Activated CD4-positive, alpha-beta T cell treated with anti-CD3 and anti-CD28 coated beads, Interleukin-2, amount 50 U/mL, for 1 hour (primary cell): ENCODE measurements at places on chromosomes 1 and 21.

- no peak for DNase-seq
Measured at GRCh38 chr1:232529747-232530146, 100.2 kb downstream of the SIPA1L2 start.

- DNase-seq: no peak
Measured at GRCh38 chr1:228376651-228377631, 29.7 kb downstream of the TRIM11 start.

DNA sequence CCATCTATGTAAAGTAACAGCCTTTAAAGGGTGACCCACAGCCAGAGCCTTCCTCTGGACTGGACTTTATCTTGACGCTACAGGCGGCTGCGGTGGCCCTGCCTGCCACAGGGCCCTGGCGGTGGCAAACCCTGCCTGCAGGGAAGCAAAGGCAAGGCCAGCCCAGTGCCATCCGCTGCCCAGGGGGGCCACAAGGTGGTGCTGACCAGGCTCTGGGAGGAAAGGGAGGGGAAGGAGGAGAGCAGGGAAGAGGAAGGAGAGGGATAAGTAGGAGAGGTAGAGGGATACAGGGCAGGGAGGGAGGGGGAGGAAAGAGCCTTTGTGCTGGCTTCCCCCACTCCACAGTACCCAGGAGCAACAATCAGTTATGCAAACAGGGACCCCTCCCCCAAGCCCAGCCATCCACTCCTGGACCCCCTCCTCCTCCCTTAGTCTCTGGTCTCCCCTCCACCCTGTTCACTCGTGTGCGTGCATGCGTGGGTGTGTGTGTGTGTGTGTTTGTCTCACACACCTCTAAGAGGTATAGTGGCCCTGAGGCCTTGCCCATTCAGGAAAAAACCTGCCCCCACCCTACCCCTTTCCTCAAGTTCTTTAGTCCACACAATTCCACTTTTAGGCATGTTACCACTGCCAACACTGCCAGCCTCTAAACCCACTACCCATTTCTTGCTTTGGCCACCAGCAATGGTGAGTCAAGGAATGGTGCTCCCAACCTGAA is 30.3 kb downstream of the SSBP3 start:
- no peak for DNase-seq

GRCh38 chr1:25347556-25347955 is 9.4 kb downstream of the TMEM50A start:
- DNase-seq: no peak

DNA sequence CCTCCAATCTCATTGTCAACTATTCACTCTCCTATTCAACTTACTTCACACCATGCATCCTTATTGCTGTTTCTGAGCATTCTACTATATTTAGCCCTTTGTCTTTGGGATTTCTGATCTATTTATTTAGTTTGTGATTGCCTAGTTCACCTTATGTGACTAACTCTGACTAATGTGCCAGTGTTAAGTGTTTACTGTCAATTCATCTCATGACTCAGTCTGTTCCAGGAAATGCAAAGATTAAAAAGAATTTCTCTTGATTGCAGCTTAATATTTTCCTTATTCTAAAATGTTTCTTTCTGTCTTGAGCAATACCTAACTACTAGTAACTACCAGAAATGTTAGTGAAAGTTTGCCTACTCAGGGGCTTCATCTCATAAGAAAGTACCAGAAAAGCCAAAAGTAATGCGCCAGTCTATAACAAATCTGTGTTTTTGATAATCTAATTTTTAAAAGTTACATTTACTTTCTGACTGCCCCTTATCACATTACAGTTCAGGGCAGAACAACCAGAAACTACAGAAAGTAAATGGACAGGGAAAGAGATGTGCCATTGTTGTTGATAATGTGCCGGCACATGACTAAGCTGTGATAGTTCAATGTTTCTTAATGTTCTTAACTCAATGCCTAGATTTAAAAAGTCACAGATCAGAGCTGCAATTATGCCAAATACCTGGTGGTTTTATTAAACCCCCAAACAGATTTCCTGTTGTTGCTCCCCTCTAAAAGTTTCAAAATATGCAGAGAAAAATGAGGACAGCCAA is 556.5 kb downstream of the PTBP2 start:
- DNase-seq: no peak

DNA sequence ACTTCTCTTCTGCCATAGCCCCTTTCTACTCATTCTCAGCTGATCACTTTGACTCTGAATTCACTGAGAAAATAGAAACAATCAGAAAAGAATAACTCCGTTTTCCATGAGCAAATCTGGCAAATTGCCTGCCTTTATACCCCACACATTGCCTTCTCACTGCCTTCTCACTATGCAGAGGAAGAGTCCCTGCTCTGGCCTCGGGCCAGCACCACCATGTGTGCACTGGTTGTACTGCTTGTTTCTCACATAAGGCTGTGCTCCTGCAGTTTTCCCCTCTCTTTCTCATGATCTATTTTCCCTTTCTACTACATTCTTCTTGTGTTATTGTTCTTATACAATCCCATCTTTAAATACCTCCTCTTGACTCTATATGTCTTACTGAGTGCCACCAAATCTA is 2.3 kb upstream of the HMGCS2 start:
- DNase-seq: no peak

DNA sequence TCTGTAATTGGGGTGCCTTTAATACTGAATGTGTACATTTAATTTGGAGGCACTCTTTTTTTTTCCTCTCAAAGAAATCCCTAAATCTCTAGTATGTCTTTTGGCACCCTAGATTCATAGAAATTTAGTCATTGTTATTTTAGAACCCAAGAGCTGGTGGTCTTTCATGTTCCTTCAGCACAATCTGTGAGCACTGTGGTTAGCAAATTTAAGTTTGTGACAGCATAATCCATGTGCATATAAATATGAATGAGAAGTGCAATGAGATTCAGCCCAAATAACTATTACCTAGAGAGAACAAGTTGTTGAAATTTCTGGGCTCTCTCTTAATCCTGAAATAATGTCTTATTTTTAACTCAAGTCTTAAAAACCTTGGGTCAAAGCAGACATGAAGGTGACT is 4.5 kb downstream of the PPP1R8 start:
- DNase-seq: no peak

GRCh38 chr1:2174348-2175054 is 20.1 kb downstream of the FAAP20 start:
- peak; percentile 29 for DNase-seq

DNA sequence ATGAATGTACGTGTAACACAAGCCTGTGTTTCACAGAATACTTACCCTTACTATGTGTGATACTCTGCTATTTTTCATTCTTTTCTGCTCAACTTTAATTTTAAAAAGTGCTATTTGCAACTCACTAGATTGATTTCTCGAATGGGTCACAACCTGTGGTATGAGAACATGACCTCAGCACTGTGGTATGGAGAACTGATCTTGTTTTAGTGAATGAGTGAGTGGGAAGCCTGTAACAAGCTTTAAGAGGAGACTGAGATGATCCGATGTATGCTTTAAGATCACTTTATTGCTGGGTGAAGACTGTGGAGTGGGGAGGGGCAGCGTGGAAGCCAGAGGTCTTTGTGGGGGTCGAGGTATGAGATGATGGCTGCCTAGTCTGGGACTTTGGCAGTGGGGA is 21.6 kb downstream of the MECR start:
- no peak for DNase-seq

DNA sequence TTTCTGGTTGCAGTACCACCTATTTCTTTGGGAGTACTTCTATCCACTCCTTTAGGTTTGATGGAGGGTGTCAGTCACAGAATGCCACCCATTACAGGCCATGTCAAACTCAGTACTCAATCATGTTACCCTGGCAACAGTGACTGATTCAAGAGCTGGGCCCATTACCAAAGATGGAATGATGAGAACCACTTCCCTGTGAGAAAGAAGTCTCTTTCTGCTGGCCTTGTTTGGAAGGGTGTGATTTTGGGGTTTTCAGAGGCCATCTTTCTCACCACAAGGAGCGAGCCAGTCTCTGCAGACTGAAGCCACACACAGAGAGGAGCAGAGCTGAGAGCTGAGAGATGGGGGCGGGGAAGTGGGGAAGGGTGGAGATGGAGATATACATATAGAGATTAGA is 13.9 kb upstream of the STUM start:
- no peak for DNase-seq

- no peak for DNase-seq
Measured at GRCh38 chr1:26045722-26046245, at the start of gene SLC30A2. Gene SLC30A2 (minus strand): TSS chr1:26046118. CDS start chr1:26045896, 222 bp downstream.

GRCh38 chr1:221137666-221138065 is 258.4 kb downstream of the HLX start:
- DNase-seq: no peak

DNA sequence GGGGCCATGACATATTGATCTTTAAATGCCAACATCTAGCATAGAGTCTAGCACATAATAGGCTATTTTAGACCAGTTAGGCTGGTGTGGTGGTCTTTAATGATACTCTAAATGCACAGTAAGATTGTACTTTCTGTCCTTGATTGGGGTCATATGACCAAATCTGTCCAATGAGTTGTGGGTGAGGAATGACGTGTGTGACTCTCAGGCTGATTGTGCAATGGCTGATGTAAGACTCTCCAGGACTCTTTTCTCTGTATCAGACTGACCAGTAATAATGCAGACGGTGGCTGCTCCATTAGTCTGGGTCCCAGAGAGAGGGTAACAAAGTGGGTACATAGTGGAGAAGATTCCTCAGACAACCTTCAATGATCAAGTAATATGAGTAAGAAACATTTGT is 541.6 kb upstream of the CAMK1G start:
- no peak for DNase-seq
